T-cell (primary cell): ENCODE measurements at places on chromosomes 11 and 22.

DNA sequence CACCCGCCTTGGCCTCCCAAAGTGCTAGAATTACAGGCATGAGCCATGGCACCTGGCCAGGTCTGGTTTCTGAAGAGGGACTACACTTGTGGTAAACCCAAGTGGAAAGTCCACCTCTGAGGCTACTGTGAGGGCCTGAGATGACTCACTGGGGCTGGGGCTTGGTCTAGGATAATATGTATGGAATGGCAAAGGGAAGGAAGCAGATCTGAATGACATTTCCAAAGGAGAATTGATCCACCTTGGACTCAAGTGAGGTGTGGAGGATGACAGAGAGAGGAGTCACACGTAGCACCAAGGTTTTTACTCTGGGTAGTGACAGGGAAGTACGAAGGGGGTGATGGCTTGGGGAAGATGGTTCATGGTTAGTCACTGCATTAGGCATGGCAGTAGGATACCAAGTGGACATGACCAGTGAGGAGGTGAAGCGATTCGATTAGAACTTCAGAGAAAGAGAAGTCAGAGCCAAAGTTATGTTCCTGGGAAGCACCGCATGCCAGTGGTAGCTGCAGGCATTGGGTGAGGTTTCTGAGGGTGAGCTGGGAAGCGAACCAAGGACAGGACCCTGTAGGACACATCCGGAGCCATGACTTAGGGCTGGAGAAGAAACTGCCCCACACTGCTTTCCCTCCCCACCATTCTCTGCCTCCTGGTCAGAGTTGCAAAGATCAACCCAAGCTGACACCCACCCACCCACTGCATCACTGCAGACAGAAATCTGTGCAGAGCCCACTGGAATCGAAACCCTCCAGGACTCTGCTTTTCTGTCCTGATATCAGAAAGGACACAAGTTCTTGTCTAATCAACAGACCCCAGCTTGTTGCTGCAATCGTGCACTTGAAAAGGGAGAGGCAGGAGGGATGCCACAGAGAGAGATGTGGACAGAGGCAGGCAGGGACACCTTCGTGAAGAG is 13.0 kb upstream of the BCL9L start:
- H3K27ac ChIP-seq, result no peak overlapping the region
- H3K36me3 ChIP-seq, result no peaks in the 10 kb centered on the region
- H3K4me1 ChIP-seq, result peaks cover 15% of the 10 kb centered on the region
- DNase-seq, result no peak
- H3K4me3 ChIP-seq, result no peak overlapping the region

DNA sequence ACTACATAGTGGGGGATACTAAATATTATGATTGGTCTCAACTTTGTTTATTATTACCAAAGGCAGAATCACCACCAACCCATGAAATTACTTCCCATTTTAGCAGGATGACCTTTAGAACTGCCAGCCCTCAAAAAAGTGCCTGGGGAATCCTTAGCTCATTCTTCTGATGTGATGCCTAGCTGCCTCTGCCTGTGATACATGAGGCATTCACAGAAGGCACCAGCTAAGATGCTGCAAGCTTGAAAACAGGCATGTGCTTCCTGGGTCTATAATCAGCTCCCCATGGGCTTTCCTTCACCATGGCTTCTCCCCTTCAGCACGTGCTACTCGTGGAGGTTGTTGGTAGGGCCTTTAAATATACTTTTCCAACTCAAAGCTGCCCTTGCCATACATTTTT is 50.4 kb upstream of the ARHGAP20 start:
- no peak for DNase-seq
- H3K4me1 ChIP-seq, result no peaks in the 10 kb centered on the region
- H3K36me3 ChIP-seq, result no peaks in the 10 kb centered on the region
- H3K27ac ChIP-seq, result no peak overlapping the region
- H3K27me3 ChIP-seq, result no peaks in the 10 kb centered on the region
- H3K4me3 ChIP-seq, result no peak overlapping the region

DNA sequence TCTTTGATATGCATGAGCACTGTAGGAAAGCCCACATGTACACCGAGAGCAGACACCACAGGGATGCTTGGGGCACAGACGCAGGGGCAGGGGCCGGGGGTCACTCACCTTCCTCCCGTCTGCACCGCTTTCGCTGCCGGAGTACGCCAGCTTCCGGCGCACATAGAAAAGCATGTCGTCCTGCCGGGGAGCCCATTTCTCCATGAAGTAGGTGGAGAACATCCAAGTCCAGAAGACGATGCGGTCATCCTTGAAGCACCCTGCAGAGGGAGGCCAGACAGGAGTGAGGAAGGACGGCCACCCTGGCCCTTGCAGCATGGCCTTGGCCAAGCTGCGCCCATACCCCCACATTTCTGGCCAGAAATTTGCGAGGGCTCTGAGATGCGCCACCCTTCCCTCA is 28.8 kb downstream of the KIAA0930 start:
- H3K36me3 ChIP-seq, result peaks cover 15% of the 10 kb centered on the region
- H3K4me3 ChIP-seq, result no peak overlapping the region
- no peak overlapping the region for H3K27ac ChIP-seq
- DNase-seq, result no peak
- no peaks in the 10 kb centered on the region for H3K27me3 ChIP-seq
- no peaks in the 10 kb centered on the region for H3K4me1 ChIP-seq

- H3K4me1 ChIP-seq, result peaks cover 12% of the 10 kb centered on the region
- no peaks in the 10 kb centered on the region for H3K36me3 ChIP-seq
- no peak overlapping the region for H3K4me3 ChIP-seq
- no peak overlapping the region for H3K27ac ChIP-seq
- no peaks in the 10 kb centered on the region for H3K27me3 ChIP-seq
- no peak for DNase-seq
Measured at GRCh38 chr11:60968223-60968622, 3.3 kb upstream of the CD6 start.

GRCh38 chr22:26681395-26681821 is 24.0 kb downstream of the MIAT start:
- no peak overlapping the region for H3K27ac ChIP-seq
- no peak overlapping the region for H3K4me3 ChIP-seq
- peaks cover 4% of the 10 kb centered on the region for H3K36me3 ChIP-seq
- H3K4me1 ChIP-seq, result no peaks in the 10 kb centered on the region
- DNase-seq, result no peak
- no peaks in the 10 kb centered on the region for H3K27me3 ChIP-seq

DNA sequence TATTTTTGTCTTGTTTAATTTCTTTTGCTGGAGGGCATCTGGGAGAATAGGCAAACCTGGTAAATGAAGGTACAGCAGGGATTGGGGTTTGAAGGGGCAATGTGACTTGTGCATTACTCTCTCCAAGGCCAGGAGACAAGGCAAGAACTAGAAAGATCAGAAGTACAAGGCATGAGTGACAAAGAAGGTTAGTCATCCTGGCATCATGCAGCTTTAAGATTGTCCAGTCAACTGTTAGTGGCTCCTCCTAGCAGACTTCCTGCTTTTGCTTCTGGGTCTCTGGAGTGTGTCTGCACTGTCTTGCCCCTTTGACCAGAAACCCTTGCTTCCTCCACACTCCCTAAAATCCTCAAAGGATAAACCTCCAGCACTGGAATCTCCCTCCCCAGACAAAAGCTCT is 27.2 kb upstream of the GLYATL1 start:
- no peaks in the 10 kb centered on the region for H3K27me3 ChIP-seq
- DNase-seq, result no peak
- H3K4me1 ChIP-seq, result no peaks in the 10 kb centered on the region
- no peak overlapping the region for H3K4me3 ChIP-seq
- H3K27ac ChIP-seq, result no peak overlapping the region
- H3K36me3 ChIP-seq, result no peaks in the 10 kb centered on the region

GRCh38 chr11:135046986-135047385 is 634.9 kb upstream of the B3GAT1 start:
- H3K36me3 ChIP-seq, result no peaks in the 10 kb centered on the region
- H3K4me3 ChIP-seq, result no peak overlapping the region
- H3K27me3 ChIP-seq, result peaks cover 35% of the 10 kb centered on the region

- peaks cover 35% of the 10 kb centered on the region for H3K27me3 ChIP-seq
- no peaks in the 10 kb centered on the region for H3K36me3 ChIP-seq
- no peak for DNase-seq
- H3K27ac ChIP-seq, result no peak overlapping the region
Measured at GRCh38 chr11:117670443-117670842, 126.6 kb downstream of the DSCAML1 start.

DNA sequence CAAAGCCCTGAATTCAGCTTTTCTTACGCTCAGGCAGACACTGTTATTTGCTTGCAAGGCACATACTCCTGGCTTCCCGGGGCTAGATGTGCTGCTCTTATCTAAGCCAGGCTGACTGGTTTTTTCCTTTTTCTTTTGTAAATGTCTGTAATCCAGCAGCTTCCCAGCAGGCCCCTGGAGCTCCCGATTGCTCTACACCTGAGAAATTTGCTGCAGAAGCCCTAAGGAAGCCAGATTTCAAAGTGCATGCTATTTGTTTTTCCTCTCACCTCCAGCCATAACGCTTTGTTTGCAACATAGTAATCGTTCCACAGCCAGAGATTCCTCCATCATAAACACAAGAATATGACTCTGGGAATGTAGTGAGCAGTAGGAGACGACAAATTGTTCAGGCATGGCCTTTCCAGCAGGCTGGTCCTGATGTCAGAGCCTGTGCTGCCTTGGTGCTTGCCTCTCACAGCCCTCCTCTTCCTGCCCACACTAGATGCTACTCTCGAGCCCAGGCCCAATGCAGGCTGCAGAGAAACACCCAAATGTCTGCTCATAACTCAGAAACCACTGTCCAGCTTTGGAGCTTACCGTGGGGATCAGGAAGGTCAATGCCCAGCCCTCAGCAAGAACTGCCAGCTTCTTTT is 54.7 kb upstream of the SLC6A5 start:
- peaks cover 19% of the 10 kb centered on the region for H3K27me3 ChIP-seq
- no peak for DNase-seq
- no peak overlapping the region for H3K4me3 ChIP-seq
- H3K36me3 ChIP-seq, result no peaks in the 10 kb centered on the region
- no peaks in the 10 kb centered on the region for H3K4me1 ChIP-seq

- H3K4me3 ChIP-seq, result no peak overlapping the region
- no peaks in the 10 kb centered on the region for H3K36me3 ChIP-seq
- no peak for DNase-seq
- H3K27ac ChIP-seq, result no peak overlapping the region
Measured at GRCh38 chr11:63504933-63505586, 824 bp upstream of the LGALS12 start.

DNA sequence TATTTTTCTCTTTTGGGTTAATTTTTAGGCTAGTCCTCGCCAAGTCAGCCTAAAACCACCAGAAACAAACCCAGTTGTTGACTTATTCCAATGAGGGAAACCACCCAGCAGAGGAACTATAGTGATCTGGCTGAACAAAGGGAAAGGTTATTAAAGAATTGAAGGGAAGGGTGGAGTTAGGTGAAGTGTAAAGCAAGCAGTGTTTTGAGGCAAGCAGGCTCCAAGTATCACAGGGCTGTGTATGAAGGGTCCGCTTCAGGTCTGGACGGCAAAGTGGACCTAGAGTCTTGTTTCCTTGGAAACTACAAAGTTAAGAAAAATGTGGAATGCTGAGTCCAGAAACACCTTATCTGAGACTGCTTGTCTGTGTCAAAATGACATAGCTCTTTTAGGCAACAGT is 3.2 kb upstream of the TCN2 start:
- DNase-seq, result no peak
- H3K4me1 ChIP-seq, result peaks cover 21% of the 10 kb centered on the region
- no peak overlapping the region for H3K4me3 ChIP-seq
- peaks cover 11% of the 10 kb centered on the region for H3K27me3 ChIP-seq
- no peak overlapping the region for H3K27ac ChIP-seq

DNA sequence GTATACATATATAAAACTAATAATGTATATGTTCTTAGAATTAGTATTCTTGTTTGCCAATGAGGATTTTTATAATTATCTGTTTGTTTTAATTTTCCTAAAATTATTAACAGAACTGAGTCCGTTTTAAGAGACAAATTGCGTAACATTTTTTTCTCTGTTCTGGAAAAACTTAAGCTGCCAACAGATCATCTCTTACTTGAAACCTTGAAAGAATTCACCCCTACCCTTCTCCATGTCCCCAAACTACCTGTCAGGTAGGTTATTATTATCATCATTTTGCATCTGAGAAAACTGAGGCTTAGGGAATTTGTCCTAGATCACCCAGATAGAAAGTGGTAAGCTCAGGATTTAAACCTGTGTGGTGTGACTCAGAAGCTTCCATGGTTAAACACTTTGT is 14.7 kb downstream of the SLC5A4 start:
- H3K27me3 ChIP-seq, result peaks cover 2% of the 10 kb centered on the region
- H3K27ac ChIP-seq, result no peak overlapping the region
- no peaks in the 10 kb centered on the region for H3K36me3 ChIP-seq
- H3K4me1 ChIP-seq, result no peaks in the 10 kb centered on the region
- no peak overlapping the region for H3K4me3 ChIP-seq

DNA sequence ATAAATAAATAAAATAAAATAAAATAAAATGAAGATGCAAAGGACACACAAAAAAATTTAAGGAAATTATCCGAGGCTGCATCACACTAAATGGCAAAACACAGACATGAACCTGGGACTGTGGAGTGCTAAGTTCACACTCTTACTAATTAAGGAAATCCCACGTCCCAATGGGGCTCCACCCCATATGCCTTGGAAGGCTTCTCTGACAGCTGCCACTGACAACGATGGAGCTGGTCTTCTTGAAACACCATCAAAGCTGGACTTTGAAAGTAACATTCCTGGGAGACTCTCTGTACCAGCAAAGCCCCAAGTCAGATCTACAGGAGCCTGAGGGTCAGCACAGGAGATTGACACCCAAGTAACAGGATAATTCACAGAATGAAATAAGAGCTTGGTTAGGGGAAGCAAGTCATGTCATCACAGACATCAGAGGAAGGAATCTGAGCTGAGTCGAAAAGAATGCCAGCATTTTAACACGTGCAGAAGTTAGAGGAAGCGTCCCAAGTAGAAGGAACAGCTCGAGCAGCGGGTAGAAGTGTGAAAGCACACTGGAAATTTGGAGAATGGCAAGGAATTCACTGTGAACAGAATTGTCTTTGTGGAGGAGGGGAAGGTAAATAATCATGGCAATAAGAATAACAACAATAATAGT is 13.8 kb downstream of the TPST2 start:
- H3K36me3 ChIP-seq, result no peaks in the 10 kb centered on the region
- no peaks in the 10 kb centered on the region for H3K27me3 ChIP-seq
- H3K4me3 ChIP-seq, result no peak overlapping the region
- peaks cover 18% of the 10 kb centered on the region for H3K4me1 ChIP-seq
- H3K27ac ChIP-seq, result no peak overlapping the region
- DNase-seq, result no peak

DNA sequence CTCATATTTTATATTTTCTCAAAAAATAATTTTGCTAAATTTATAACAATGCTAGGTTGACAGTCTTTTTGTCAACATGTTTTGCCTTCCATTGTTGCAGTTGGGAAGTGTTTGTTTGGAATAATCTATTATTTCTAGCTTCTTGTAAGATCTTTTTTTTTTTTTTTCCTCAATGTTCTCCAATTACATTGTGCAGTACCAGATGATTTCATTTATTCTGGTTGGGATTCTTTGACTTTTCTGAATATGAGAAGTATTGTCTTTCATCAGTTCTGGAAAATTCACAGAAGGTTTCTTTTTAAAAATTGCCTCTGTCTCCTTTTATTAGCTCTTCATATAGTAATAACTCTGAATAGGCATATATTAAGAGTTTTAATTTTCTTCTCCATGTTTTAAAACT is 245.4 kb downstream of the DYNC2H1 start:
- H3K27me3 ChIP-seq, result no peaks in the 10 kb centered on the region
- H3K4me1 ChIP-seq, result no peaks in the 10 kb centered on the region
- no peak overlapping the region for H3K27ac ChIP-seq
- DNase-seq, result no peak
- H3K36me3 ChIP-seq, result no peaks in the 10 kb centered on the region
- no peak overlapping the region for H3K4me3 ChIP-seq
